ENCODE measurements at places on chromosomes 7 and 10.

- DNase-seq: no peak
Measured at GRCh38 chr10:1364151-1364910, 308.1 kb downstream of the WDR37 start.

- DNase-seq: no peak
Measured at GRCh38 chr7:157480371-157481050, 143.7 kb downstream of the DNAJB6 start.

DNA sequence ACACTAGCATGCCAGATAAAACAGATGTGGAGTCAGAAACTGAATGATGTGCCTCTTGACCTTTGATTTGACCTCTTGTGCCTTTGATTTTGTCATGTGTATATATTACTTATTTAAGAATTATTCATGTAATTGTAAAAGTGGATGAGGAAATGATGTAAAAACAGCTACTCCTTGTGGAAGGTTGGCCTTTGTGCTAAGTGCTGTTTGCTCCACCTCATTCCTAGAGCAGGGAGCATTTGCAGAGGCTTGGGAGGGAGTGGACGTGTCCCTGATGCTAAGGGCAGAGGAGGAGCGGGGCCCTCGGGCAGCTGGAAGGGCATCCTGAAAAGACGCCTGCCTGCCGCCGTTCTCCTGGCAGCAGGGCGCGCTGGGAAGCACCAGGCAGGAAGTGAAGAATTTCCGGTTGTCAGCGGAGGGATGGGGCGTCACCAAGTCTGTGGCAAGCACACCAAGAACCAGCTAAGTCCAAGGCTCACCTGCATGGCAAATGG is 197.6 kb upstream of the ZNF32 start:
- no peak for DNase-seq

DNA sequence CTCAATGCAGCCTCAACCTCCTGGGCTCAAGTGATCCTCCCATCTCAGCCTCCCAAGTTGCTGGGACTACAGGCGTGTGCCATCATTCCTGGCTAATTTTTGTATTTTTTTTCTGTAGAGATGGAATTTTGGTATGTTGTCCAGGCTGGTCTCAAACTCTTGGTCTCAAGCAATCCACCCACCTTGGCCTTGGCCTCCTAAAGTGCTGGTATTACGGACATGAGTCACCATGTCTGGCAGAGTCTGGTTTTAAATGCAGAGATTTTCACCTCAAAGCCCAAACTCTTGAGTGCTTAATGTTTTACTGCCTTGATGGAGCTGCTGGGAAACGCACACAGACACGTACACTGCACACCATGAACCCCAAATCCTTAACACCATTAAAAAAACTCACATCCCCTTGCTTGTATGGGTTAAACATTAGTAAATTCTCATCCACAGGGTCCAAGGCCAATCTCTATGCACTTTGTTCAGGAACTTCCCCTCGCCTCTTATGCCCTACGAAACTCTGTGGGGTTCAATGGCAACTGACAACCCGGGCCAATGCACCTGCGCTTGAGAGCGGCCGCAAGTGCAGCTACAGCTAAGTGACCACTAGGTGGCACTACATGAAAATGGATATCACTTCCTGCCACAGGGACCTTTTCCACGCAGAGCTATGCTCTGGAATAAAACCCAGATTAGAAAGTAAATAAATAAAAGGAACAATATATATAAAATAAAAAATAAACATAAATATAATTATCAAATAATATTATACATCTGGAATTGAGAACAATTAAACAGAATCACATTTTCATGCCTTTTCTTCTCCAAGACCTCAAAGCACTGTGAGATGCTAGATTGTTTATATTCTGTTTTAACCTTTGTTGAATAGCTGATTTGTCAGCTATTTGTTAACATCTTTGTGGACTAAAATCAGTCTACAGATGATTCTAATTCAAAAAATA is 66.9 kb upstream of the AFAP1L2 start:
- peak; percentile 38 for DNase-seq

GRCh38 chr10:12484941-12485805 is 135.8 kb downstream of the CAMK1D start:
- DNase-seq: no peak

DNA sequence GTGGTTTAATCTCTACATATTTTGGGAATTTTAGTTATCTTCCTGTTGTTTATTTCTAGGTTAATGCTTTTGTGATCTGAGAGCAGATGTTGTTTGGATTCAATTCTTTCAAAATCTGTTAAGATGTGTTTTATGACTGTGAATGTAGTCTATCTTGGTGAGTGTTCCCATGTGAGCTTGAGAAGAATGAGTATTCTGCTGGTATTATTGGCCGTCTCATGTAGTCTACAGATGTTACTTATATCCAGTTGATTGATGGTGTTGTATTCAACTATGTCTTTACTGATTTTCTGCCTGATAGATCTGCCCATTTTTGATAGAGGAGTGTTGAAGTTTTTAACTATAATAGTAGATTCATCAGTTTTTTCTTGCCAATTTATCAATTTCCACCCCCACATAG is 141.4 kb upstream of the FOXP2 start:
- no peak for DNase-seq

GRCh38 chr7:74069086-74069541 is 14.5 kb upstream of the LIMK1 start:
- no peak for DNase-seq

GRCh38 chr10:125161707-125162119 is 1.4 kb upstream of the CTBP2 start:
- no peak for DNase-seq

GRCh38 chr7:155973451-155973997 is 161.3 kb upstream of the SHH start:
- DNase-seq: no peak

- DNase-seq: no peak
Measured at GRCh38 chr7:151366166-151366879, 24.7 kb downstream of the NUB1 start.

GRCh38 chr7:73704640-73705550 is 14.6 kb downstream of the STX1A start:
- no peak for DNase-seq

- DNase-seq: no peak
Measured at GRCh38 chr7:38907766-38908165, 1.2 kb downstream of the VPS41 start.

- no peak for DNase-seq
Measured at GRCh38 chr10:120511165-120511564, 54.1 kb downstream of the PLPP4 start.

DNA sequence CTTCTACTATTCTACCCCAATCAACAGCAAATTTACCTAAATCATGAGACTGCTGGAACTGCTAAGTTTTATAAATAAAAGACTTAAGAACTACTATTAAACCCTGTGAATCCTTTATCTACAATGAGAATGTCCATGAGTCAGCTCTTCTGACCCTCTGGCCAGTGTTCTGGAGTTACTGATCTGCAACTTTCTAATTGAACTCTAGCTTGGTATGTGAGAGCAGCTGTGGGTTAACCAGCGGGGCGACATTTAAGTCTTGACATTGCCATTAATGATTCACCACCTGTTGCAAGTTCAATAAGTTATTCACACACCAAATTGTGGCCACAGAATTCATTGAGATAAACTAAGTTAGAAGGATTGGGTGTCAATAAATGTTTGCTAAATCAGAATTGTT is 359.8 kb downstream of the PCDH15 start:
- no peak for DNase-seq

DNA sequence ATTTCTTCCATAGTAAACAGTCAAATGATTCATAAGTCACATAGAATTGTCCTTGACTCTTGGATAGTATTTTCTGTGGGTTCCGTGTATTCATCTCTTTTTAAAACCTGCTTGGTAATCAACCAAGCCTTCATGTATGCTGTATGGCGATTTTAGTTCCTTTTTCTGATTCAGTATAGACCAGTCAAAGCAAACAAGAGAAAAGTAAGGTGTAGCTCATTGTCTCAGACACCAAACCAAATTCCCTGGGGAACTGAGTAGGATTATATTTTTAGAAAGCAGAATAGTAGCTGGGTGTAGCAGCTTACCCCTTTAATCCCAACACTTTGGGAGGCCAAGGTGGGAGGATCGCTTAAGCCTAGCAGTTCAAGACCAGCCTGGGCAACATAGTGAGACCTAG is 240.5 kb downstream of the BBS9 start:
- no peak for DNase-seq

- no peak for DNase-seq
Measured at GRCh38 chr10:63929831-63930467, 408.7 kb downstream of the REEP3 start.

DNA sequence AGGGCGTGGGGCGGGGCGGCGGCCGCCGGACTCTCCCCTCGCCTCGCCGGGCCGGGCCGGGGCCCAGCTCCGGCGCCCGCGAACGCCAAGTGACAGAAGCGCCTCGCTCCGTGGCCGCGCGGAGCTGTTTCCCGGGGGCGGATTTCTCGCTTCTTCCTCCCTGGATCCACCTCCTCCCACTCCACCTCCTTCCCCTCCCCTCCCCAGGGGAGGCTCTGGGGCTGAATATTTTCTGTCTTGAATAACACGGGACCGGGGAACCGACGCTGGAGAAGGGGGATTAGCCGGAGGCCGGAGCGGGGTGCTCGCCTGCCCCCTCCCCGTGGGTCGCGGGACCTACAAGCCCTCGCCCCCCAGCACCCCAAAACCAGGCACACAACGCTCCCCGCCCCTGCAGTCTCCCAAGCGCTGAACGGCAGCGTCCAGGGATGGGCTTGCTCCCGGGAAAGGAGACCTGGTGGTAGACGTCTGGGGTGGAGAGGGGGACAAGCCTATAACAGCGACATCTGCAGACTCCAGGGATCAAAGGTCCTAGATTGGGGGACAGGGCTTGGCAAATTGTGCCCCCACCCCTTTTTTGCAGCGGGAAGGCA is at the start of gene ARHGAP21:
TSS of gene ARHGAP21 (minus strand) at position 100 of the 593 bp plus-strand sequence. CDS start 1,988 bp downstream, outside the sequence.
- peak; percentile 46 for DNase-seq

DNA sequence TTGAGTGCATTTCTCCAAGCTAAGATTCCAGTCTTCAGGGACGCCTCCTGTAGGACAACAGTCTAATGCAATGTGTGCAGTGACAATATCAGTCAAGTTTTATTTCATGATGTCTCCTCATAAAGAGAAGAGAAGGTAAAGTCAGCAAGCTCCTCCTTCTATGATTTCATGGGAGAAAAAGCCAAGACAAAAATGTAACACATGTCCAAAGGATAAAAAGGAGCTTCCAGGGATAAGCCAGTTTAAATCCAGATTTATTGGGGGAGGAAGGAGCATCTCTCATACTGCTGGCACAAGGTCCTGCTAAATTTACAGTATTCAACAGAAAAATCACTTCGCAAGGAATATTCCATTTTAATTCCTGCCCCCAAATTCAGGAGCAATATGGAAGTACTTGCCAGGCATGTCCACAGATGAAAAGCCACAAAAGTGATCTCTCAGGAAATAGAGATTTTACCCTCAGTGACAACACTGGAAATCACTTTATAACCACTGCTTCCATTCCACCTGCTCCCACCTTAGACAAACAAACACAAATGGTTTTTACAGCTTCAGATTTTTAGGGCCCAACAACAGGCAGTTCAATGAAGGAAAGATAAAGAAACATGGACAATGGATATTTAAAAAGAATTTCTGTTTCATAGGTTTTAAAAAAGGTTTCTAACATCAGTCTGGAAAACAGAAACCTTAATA is 677.5 kb upstream of the C7orf33 start:
- DNase-seq: no peak

GRCh38 chr10:68251625-68252495 is 19.9 kb upstream of the ATOH7 start:
- no peak for DNase-seq
